Amygdala (tissue), 56 donors: ENCODE measurements at places on chromosomes 13 and 19.

DNA sequence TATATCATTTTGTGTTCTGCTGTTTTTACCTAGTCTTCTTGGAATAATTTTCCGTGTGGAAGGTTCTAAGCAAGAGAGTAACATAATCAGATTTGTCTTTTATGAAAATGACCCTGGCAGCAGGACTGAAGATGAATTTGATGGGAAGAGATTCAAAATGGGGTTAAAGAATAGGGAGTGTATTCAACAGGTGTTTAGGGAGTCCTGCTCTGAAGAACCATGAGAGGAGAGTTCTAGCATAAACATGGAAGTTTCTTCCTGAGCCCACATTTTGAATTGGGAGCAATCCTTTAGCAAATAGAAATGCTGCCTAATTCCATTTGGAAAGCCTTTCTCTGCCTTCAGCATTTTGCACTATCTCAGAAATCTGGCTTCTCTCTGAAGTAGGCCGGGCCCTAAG, 127.0 kb downstream of the CDK8 start:
- DNase-seq = no peak

GRCh38 chr19:49705919-49706318, 15.0 kb downstream of the CPT1C start:
- no peak for DNase-seq

DNA sequence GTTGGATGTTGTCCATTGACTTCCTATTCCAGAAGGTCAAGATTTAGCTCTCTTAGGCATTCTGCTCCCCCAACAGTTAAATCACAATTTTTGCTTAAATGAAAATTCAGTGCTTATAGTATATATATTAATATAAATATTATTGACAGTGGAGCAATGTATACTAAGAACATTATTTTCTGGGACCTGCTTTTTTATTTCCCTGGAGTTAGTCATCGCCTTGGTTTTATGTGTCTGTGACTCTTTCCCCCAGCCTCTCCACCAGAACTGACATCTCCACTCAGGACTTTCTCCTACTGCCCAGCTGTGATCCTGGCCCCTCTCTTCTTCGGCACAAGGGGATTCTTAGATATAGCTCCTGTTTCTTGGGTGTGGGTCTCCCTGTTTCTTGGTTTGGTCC, 10.2 kb upstream of the MATK start:
- no peak for DNase-seq

GRCh38 chr13:103694471-103694870, 628.3 kb upstream of the SLC10A2 start:
- DNase-seq = no peak

DNA sequence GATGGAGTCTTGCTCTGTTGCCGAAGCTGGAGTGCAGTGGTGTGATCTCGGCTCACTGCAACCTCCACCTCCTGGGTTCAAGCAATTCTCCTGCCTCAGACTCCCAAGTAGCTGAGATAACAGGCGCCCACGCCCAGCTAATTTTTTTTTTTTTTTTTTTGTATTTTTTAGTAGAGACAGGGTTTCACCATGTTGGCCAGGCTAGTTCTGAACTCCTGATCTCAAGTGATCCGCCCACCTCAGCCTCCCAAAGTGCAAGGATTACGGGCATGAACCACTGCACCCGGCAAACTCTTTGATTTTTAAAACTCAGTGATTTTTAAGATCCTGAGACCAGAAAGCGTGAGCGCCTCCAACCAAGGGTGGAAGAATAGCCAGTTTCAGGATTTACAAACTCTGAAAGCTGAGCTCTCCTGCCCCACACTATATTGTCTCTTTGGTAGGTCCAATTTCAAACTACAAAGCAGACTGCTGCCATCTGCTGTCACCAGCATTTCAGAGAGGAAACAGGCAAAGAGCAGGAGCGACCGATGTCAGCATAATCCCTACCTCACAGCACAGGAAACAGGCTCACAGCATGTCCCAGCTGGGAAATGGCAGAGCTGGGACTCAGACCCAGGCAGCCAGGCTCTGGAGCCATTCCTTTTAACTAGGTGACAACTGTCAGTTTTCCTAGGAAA, 9.2 kb downstream of the NOSIP start:
- DNase-seq = no peak

DNA sequence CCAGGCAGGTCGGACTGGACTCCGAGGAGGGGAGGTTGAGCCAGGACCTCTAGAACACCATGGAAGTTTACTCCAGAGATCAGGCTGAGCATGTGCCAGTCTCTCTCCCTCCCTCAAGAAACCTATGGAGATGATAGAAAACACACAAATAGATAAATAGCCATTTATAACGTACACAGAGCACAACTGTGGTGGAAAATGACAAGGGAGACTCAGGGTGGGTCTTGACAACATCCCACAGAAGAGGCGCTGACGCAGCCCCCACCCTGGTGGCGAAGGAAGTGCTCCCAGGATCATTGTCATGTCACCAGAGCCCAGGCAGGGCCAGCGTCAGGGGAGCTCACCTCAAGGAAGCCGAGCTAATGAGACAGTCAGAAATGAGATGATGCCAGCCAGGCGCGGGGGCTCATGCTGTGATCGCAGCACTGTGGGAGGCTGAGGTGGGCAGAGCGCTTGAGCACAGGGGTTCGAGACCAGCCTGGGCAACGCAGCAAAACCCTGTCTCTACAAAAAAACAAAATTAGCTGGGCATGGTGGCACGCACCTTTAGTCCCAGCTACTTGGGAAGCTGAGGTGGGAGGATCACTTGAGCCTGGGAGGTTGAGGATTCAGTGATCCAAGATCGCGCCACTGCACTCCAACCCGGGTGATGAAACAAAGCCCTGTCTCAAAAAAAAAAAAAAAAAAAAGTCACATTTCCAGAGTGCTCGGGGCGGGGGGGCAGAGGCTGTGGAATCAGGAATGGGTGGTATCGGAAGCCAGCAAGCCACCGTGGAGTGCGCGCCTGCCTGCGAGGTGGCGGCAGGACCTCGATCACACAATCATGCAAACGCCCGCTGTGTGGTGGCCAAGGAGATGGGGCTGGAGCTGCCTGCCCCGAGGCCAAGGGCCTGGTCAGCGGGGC, 178.4 kb downstream of the KDM4B start:
- DNase-seq = no peak

DNA sequence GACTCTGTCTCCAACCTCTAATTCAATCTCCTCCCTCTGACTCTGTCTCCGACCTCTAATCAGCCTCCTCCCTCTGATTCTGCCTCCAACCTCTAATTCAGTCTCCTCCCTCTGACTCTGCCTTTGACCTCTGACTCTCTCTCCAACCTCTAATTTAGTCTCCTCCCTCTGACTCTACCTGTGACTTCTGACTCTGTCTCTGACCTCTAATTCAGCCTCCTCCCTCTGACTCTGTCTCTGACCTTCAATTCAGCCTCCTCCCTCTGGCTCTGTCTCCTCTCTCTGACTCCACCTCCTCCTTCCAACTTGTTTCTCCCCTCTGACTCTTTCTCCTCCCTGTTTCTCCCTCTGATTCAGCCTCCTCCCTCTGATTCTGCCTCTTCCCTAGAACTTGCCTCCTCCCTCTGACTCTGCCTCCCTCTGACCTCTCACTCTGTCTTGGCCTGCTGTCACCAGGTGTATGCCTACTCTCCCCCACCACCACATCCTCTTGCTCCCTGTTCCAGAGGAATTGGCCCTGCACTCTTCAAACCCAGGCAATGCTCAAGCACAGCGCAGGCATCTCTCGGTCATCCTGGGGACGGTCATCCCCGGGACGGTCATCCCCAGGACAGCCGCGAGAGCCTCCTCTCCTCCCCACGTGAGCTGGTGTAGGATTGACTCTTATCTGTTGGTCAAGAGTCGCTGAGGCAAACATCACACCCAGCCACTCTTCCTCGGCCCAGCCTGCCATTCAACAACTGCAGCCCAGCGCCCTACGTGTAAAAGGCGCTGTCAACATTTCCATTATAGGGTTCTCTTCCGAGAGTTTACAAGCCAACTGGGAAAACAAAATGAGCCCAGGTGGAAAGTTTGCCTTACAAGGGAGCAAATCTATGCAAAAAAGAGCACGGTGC, 60.2 kb downstream of the ZIC5 start:
- DNase-seq = no peak

DNA sequence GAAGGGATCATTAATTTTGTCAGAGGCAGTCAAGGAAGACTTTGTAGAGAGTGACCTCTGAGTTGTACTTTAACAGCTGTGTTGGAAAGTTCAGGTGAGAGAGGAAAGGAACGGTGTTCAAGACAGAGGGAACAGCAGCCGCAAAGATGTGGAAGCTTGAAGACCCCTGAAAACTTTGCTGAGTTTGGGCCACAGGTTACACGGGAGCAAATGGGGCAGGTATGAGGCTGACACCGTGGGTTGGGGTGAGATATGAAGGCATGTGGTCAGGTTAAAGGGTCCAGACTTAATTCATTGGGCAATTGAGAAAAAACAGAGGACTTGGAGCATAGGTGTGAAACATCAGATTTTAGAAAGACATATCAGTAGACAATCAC, 72.0 kb upstream of the SERP2 start:
- no peak for DNase-seq

DNA sequence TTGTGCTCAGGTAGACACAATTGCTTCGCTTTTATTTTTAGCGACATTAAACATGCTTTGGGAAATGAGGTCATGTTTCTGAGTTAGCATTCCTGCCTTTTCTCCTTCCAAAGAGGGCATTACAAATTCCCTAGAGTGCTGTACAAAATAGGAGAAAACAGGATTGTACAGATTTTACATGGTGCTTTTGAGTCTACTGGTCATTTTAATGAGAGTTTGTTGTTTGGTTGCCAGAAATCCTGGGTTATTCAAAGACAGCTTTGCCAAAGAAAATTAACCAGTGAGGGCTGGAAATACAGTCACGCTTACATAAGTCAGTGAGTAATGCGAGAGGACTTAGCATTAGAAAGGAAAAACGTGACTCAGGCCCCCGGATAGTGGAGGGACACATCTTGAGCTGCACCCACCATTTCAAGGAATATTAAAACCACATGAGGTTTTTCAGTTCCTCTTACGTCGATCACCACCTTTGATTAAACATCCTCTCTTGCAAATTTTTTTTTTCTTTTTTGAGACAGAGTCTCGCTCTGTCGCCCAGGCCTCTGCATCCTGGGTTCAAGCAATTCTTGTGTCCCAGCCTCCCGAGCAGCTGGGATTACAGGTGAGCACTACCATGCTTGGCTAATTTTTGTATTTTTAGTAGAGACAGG, 55.4 kb downstream of the SACS start:
- no peak for DNase-seq

DNA sequence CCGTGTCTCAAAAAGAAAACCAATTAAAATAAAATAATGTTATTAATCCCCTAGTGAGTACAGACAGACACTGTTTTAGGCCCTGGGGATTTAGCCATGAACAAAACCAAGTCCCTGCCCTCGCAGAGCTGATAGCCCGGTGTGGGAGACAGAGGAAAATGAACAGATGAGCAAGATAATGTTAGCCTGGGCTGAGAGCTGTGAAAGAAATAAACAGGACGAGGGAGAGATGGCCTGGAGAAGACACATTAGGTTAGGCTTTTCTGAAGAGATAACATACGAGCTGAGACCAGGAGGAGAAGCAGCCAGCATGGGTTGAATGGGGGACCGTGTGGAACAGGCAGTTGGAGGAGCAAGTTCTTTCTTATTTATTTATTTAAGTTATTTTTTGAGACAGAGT, 9.0 kb downstream of the RELB start:
- no peak for DNase-seq

DNA sequence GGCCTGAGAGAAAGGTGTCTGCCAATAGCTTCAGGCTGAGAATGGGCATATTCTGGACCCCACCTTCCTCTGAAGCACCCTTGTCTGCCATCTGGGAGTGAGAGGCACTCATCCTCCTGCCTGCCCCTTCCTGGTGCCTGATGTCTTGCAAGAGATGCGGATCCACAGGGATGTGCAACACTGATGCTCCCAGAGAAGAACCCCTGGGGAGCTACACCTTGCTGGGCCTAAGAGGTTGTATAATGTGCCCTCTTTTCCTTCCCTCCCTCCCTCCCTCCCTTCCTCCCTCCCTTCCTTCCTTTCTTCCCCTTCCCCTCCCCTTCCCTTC, 34.6 kb downstream of the ADPRHL1 start:
- no peak for DNase-seq

DNA sequence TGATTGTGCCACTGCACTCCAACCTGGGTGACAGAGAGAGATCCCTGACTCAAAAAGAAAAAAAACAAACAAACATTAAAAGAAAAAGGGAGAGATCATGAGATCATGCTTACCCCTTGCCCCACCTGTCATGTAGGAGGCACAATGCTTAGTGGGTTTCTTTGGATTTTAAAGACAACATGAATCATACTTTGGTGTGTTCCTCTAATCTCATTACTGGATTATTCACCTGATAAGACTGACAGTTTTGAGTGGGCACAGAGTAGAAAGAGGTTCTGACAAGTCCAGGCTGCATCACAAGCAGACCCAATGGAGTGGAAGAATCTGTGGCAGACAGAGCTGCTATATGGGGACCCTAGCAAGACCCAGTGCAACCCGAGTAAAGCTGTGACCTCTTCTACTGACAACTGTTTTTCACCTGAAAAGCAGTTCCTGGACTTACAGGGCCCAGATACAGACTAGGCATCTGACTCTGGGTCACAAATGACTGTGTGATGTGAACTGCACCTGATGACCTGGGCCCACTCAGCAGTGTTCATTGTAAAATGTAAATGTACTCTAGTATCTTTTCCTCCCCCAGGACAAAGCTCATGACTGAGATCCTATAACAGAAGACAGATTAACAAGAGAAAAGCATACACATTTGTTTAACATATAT, 28.9 kb upstream of the USP12 start:
- no peak for DNase-seq

DNA sequence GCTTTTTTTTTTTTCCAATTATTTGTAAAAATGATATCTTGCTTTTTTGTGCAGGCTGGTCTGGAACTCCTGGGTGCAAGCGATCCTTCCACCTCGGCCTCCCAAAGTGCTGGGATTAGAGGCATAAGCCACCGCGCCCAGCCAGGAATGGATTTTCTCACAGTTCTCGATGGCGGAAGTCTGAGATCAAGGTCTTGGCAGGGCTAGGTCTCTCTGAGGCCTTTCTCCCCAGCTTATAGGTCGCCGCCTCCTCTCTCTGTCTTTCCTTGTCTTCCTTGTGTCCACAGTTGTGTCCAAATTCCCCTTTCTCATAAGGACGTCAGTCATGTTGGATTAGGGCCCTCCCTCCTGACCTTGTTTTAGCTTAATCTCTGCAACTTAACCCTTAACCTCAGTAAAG, 200.5 kb downstream of the UQCRFS1 start:
- DNase-seq = no peak

DNA sequence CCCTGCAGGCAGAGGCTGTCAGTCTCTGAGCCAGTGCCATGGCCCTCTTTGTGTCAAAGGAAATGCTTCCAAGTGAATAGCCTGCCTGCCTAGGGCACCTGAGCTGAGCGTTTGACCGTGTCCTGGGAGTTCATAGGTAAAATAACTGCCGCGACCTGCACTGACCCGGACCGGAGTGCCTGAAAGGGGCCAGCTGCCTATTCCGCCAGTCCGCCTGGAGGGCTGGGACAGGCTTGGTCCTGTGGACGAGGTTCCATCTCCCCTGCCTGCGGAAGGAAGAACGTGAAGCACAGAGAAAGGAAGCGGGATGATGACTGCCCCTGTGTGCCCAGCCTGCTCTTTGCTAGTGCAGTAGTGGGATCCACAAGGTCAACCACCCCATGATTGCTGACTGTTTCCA, 17.5 kb upstream of the ZNF492 start:
- DNase-seq = no peak

GRCh38 chr13:93736081-93736480, 509.5 kb downstream of the GPC6 start:
- DNase-seq = no peak
